Osteocyte (in vitro differentiated cells): ENCODE measurements at places on chromosomes 4 and X. TPM values are rescaled to one million over a fixed set of nuclear protein-coding genes. Genes with fewer than 3 reads are reported as not detected.
A peak's percentile ranks its signal among the peaks of the same experiment; 100 is the strongest.

Gene UGT8
- total RNA-seq, result not detected in 2 replicates

Gene ADH6
- total RNA-seq, result not detected in 2 replicates

DNA sequence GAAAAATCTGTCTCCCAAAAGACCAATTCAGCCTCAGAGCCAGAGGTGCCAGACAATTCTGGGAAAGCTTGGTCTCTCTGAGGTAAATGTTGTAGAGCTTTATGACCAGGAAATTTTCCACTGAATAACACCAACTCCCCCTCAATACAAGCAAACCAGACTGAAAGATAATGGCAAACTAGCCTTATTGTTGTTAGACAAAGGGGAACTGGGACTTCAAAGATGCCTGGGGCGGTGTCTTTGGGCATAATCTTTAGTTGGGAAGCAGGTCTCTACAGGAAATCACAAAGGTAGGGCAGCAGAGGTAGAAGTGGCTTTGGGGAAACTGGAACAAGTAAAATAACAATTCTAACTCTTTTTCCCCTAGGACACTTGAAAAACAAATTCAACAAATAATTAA is 12.0 kb downstream of the COL4A6 start:
- no peak for DNase-seq

DNA sequence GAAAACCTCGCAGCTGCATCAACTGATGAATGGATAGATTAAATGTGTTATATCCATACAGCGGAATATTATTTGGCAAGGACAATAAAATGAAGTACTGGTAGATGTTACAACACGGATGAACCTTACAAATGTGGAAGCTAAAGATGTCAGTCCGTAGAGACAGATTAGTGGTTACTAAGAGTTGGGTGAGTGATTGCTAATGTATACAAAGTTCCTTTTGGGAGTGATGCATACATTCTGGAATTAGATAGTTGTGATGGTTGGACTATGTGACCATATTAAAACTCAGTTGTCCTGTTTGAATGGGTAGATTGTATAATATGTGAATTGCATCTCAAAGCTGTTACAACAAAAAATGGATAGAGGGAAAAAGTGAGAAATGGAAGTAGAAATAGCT is 2.8 kb downstream of the FIP1L1 start:
- no peak for DNase-seq

Gene JCHAIN
- total RNA-seq, result not detected in 2 replicates

GRCh38 chr4:337143-337931 is at the start of gene ZNF141:
ZNF141 (plus strand) TSS chr4:337814; CDS start chr4:337984, 170 bp downstream.
- DNase-seq, result peak; percentile 97

Gene POU3F4
- not detected in 2 replicates for total RNA-seq

DNA sequence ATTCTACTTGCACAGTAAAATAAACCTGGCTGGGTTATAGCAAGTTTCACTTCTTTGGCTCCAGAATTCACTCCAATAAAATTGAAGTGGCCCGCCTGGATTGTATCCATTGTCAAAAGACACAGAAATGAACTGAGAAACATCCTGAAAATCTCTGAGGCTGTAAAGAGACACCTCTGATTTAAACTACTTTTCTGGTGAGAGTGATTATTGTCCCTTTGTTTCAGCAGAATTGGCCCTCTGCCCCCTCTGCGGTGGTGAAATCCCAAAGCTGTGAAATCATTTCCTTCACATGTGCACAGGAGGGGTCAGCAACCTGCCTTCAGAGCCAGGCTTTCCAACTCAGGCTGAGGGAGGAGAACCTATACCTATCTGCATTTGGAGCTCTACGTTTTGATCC is 23.0 kb downstream of the GAB3 start:
- no peak for DNase-seq

DNA sequence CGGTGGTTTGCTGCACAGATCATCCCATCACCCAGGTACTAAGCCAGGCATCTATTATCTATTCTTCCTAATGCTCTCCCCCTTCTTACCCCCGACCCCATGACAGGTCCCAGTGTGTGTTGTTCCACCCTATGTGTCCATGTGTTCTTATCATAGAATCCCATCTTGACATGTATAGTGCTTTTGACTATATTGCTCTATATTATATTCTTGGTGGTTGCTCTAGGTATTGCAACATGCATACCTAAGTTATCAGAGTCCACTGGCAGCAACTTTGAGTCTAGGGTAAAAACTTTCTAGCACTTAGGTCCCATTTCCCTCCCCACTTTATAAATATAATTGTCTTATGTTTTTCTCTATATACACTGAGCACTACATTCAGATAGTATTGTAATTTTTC is 170.3 kb downstream of the TBX22 start:
- DNase-seq, result no peak

Gene GCNA
- 4.4 and 4.6 TPM in 2 replicates for total RNA-seq

Gene MAGEB5
- total RNA-seq, result not detected in 2 replicates

DNA sequence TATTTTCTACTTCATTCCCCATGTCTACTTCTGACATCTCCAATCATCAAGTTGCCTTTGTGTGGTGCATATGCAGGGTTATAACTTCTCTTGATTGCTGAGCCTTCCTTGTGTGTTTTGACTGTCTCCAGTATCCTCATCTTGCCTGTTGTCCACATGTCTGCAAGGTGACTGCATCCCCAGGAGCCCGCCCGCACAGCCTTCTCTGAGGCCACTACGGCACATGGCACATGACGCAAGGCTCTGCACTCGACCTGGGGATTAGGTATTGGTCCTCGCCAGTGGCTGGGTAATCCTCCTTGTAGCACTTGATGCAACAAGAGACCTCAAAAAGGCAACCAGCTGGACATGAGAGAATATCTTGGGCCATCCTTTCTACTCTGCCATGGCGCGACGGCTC is 122.6 kb downstream of the SORBS2 start:
- DNase-seq, result no peak

- no peak for DNase-seq
These were observed 708.9 kb upstream of the HS3ST1 start for GRCh38 chr4:12137575-12137974.

DNA sequence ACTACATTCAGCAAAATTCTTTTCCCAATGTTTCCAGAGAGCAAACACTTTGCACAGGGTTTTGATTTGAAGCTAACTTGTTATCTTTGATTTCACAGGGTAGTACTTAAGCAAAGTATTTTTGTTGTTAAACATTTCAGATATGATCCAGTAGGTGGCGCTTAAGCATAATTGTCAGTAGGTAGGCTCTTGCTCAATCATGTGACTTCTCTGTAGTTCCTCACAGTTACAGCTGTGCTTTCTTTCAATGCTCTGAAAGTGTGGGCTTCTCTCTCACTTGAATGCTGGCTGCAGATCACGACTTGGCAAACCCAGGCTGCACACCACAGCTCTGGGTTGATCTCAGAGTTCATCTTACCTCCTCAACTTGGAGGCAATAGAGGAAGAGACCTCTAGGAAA is 1016.5 kb downstream of the SH3BGRL start:
- DNase-seq, result no peak

GRCh38 chr4:15182600-15183220 is 180.4 kb downstream of the CPEB2 start:
- no peak for DNase-seq

Gene TRIM75
- not detected in 2 replicates for total RNA-seq

- no peak for DNase-seq
These were observed 121.3 kb downstream of the FHIP1A start for GRCh38 chr4:151530230-151530629.

Gene CENPVL1
- total RNA-seq, result not detected in 2 replicates

GRCh38 chrX:99705701-99706100 is 704.4 kb downstream of the PCDH19 start:
- DNase-seq, result no peak

DNA sequence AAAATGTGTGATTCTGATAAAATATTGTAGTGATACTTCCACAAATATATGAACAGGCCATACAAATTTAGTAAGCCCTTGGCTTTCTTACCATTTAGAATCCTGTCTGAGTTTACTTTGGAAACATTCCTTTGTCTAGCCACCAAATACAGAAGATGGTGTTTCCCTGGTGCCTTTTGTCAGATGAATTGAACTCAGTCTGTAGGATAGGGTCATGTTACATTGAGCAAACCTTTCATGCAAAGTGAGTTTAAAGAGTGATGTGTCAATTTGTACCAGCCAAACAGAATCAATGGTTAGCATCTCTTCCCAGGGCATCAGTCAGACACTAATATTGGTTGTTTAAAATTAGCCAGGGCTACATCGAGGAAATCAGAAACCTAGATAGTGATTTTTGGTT is 1443.4 kb downstream of the ARAP2 start:
- DNase-seq, result no peak

GRCh38 chr4:2652415-2653160 is 103.5 kb downstream of the TNIP2 start:
- peak; percentile 66 for DNase-seq

- no peak for DNase-seq
These were observed 90.4 kb upstream of the RASGEF1B start for GRCh38 chr4:81562093-81562492.

DNA sequence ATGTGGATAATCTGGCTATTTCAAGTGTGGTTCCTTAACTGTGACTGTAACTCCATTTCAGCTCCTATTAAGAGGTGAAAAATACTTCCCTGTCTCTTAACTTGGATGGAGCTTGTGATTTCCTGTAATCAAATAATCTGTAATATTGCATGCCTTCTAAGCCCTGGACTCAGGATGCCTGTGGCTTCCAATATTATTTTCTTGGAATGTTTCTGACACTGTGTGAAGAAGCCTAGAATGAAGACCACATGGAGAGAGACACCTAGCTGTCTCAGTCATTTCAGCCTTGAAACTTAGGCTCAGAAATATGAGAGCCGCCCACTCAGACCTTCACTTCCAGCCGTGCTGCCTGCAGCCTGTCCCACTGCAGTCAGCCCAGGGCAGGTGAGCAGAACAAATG is 544.3 kb downstream of the TRIML1 start:
- no peak for DNase-seq

DNA sequence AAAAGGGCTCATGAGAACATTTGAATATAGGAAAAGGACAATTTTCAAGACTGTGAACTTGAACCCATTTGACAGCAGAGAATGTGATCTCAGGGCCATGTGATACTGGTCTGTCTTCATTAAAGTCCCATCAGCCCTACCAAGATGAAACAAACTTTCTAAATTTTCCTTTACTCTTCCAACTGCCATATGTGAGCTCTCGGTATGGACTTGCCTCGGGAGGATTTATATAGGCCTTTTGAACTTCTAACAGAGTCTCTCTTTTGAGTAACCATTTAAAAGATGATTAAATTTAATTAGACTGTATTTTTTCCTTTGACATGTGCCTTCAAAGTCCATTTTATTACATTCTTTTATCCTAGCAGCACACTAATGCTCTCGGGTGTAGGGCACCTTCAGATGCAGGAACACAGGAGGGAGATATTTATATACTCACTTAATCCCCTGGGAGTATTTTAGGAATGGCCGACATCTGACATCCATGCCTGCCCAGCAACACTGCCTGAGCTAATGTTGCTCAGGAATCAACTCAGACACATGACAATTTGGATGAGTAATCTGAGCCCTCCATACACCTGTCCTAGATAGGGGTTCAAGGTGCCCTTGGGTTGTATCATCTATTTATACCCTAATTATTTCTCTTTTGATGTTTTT is 155.0 kb downstream of the SLC7A11 start:
- DNase-seq, result no peak
